ENCODE measurements at places on chromosomes 11 and 22. TPM values are rescaled to one million over a fixed set of nuclear protein-coding genes. Genes with fewer than 3 reads are reported as not detected.
A peak's percentile ranks its signal among the peaks of the same experiment; 100 is the strongest.

SCT gene
- not detected for total RNA-seq

- DNase-seq = no peak
These were observed 38.3 kb upstream of the CEP295 start for GRCh38 chr11:93623179-93623578.

DNA sequence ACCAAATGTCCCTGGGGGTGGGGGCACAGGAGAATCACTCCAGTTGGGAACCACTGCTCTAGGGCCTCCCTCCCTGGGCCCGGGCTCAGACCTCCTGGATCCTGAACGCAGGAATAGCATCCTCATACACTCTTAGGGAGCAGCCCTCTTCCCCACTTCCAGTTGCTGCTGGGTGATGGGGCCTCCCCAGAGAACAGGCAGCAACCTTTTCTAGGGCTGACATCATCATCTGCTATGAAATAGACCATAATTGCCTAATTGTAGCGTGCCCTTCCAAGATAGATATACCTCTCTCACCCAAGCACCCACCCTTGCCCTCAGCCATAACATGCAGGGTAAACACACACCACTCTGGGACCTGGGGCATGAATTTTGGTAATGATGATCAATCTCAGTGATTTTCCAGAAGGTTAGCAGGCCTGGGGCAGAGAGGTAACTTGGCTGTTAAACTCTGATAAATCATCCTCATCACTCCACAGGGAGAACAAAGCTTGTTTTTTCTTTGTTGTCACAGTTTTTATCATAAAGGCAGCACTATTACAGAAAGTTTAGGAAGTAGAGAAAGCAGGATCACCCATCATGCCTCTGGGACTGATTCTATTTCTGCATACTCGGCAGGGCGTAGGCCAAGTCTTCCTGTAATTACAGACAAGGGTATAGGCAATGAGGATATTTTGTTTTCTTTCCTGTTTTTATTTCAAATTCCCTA lies 88.3 kb upstream of the PRDM11 start:
- no peak for DNase-seq

DNA sequence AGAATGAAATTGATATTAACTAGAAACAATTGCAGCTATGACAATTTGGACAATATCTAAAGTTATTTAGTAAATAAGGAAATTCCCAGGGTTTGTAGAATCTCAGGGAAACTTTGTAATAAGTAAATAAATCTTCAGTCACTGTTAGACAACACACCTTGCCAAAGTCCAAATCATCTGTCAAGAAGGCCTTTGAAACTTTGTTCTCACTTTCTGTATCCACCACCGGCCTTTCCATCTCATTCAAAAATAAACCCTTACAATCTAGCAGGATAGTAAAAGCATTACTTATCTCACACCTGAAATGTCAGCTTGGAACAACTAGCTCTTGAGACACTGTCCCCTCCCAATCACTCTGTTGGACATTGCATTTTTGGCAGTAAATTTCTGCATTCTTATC lies 7.9 kb downstream of the NNMT start:
- DNase-seq = no peak

DNA sequence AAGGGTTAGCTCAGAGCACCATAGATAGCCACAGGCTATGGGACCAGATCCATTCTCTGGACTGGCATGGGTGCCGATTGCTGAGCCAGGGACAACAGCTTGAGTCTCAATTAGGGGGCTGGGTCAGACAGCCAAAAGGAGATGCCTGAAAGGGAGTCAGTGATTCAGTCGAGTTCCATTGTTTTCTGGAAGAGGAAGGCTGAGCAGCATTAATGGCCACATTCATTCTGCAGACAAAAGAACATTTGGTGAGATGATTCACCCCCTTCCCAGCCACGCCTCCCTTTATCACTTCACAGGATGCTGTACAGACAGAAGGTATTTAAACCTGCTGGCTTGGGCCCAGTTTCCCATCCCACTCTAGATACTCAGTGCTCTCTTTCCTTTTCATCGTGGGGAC lies 131.9 kb downstream of the ADAMTS15 start:
- DNase-seq = no peak

- no peak for DNase-seq
These were observed 85.1 kb downstream of the TRIM44 start for GRCh38 chr11:35747668-35748067.

GRCh38 chr22:50189184-50189848 lies 3.6 kb downstream of the TRABD start:
- no peak for DNase-seq

DNA sequence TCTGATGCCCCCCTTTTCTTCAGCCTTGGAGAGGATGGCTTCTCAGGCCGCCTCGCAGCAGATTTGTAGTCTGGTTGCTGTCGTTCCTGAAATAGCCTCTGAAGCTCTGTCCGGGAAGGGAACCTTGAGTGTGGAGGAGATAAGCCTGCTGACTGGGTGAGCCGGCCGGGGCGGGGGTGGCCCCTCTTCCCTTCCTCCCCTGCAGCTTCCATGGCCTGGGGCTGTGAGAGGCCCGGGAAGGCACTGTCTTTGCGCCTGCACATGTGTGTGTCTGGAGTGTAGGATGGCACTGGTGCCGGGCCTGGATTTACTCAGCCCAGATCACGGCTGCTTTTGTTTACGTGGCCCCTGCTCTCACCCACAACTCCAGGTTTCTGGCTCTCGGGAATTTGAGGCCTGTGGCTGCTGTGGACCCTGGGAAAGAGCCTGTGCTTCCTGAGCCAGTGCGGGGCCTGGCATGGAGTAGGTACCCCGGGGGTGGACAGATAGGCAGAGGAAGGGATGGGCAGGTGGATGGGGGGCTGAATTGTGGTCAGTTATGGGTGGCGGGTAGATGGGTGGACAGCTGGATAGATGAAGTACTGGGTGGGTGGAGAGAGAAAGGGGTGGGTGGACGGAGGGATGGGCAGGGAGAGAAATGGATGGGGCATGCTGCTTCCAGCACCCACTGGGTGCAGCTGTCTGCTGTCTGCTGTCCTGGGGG lies 16.6 kb downstream of the KCNQ1 start:
- DNase-seq = no peak

- no peak for DNase-seq
These were observed 52.1 kb upstream of the SHANK2 start for GRCh38 chr11:71304491-71304890.

CRACR2B gene
- 43.6 TPM for total RNA-seq

DNA sequence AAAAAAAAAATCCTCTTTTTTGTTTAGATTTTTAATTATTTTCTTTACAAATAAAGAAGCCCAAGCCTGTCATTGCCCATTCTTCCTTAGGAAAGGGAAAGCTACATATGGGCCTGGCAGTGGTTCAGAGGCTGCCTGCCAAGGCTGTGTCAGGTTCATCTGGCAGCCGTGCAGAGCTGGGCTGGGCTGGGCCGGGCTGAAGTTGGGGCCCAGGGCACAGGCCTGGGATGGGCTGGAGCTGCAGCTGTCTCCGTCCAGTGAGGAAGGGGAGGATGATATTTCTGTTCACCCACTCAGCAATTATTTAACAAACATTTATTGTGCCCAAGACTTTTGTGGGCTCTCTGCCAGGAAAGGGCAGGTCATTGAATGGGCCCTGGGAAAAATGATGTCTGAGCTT lies 4.6 kb downstream of the PRR5L start:
- DNase-seq = peak; percentile 60

GRCh38 chr11:11348303-11348702 lies 4.7 kb downstream of the CSNK2A3 start:
- DNase-seq = no peak

ZFP91 gene
- 44.5 TPM for total RNA-seq

DNA sequence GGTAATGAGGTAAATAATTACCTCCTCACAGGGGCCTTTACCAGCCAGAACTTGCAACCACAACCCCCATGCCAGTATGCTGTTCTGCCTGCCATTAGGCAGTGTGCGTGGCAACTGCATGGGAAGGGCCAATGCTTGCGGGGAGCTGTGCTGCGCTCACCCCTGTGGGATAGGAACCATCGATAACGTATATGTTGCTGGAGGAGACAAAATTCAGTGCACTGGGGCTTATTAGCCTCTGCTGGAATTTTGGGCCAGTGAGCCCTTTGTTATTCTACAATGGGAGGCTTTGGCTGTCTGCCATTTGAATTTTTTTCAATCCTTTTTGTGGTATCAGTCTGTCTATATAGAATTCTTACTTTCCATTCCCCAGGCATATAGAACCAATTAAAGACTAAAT lies 47.3 kb downstream of the PPP2R1B start:
- DNase-seq = no peak

DNA sequence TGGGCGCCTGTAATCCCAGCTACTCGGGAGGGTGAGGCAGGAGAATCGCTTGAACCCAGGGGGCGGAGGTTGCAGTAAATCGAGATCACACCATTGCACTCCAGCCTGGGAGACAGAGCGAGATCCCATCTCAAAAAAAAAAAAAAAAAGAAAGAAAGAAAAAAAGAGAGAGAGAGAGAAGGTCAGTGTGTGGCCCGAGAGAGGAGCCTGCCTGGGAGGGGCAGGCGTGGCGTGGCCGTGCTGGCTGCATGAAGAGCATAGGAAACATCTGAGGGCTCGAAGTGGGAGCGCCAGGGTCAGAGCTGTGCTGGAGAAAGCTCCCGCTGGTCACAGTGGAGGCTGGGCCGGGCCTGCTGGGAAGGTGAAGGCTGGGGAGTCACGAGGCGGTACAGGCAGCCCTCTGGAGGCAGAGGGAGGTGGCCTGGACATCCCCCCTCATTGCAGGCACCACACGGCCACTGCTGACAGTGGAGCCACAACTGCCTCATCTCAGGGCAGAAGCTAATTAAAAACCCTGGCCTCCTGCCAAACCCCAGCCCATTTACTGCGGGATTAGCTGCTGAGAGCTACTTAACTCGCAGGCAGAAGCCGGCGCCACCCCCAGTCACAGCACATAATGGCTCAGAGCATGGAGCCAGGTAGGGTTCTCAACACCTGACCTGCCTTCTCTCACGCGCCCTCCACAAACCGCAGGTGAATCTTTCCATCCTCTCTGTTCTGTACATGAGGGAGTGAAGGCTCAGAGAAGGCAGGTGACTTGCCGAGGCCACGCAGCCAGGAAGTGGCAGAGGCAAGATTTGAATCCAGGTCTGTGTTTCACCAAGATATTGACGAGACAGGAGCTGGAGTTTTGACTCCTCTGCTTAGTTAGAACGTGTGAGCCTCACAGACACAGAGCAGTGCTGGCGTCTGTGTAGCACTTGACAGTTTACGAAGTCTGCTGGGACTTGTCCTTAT lies 32.6 kb downstream of the NFAM1 start:
- no peak for DNase-seq

DNA sequence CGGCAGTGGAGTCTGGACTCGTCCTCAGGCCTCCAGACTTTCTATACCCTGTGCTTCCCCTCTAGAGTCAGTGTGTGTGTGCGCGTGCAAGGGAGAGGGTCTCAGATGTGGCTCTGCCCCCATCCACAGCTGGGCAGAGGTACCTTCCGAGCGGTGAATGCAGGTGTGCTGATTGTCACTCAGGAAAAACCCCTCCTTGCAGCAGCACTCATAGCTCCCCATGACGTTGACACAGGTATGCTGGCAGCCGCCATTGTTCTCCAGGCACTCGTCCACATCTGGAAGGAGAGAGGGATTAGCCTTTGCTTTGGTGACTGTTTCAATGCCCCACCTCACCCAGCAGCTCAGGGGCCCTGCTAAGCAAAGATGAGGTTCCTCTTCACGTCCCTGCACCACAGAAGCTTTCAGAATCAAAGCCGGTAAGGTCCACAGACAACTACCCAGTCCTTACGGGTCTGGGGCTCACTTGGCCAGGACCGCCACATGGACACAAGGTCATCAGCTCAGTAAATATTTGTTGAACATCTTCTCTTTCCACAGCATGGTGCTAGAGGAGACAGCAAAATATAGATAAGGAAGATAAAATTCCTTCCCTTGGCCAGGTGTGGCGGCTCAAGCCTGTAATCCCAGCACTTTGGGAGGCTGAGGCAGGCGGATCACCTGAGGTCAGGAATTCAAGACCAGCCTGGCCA lies 16.9 kb downstream of the SCUBE2 start:
- DNase-seq = no peak

GRCh38 chr11:87358461-87358860 lies 320.7 kb downstream of the TMEM135 start:
- DNase-seq = no peak

DNA sequence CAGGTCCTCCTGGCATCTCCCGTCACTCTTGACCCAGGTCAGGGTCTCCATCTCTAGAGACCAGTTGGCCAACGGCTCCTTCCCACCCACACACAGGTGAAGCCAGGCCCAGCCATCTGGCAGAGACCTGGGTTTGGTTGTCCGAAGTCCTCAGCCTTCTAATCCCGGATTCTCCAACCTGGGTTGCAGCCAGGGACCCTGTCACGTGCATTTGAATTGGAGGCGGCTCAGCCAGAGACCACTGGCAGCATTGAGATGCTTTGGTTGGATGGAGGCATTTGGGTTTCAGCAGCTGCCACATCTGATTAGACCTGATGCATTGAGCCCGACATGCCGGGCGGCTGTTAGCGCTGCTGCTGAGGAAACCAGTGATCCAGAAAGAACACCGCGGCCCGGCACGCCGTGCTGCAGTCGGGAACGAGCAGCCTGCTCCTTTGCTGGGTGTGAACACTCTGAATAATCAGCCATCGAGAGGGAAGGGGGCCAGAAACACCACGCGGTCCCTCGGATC lies 163.2 kb downstream of the BRD1 start:
- DNase-seq = peak; percentile 42

PKNOX2 gene
- 14.4 TPM for total RNA-seq

GRCh38 chr11:121053244-121053643 lies 29.3 kb downstream of the TBCEL start:
- no peak for DNase-seq

DGCR6 gene
- 4.5 TPM for total RNA-seq

- no peak for DNase-seq
These were observed 102.6 kb downstream of the RELT start for GRCh38 chr11:73478737-73479347.

- DNase-seq = no peak
These were observed 105.2 kb downstream of the MAML2 start for GRCh38 chr11:96237766-96238266.

DNA sequence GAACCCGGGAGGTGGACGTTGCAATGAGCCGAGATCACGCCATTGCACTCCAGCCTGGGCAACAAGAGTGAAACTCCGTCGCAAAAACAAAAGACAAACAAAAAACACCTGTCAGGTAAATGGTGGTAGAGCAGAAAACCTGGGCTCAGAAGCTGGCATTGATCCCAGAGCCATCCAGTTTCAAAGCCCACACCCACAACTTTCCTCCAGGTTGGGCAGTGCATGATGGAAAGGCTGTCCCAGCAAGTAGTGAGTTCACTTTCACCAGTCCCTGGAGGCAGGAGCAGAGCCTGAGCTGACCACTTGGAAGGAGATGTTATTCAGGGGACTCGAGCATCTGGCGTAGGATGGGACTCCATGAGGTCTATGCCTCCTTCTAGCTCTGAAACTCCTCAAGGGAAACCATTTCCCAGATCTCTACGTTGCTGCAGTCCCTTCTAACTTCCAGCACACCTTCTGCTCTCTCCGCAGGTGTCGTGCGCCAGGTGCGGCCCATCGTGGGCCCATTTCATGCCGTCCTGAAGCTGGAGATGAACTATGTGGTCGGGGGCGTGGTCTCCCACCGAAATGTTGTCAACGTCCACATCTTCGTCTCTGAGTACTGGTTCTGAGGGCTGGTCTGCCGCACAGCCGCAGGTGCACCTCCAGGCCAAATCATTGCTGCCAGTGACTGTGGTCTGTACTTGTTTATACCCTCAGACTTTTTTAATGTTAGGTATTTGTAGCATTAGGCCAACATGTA lies 71.6 kb upstream of the ATXN10 start:
- DNase-seq = peak; percentile 35

FGF4 gene
- total RNA-seq = not detected

OR5B21 gene
- total RNA-seq = not detected

C1QTNF6 gene
- 5.3 TPM for total RNA-seq

KRTAP5-2 gene
- total RNA-seq = not detected

THAP7 gene
- total RNA-seq = 24.3 TPM

PRODH gene
- total RNA-seq = 33.9 TPM

All from lower lobe of right lung (tissue), 2 donors.